CD4-positive, alpha-beta memory T cell (primary cell): ENCODE measurements at places on chromosomes 2 and 18.

DNA sequence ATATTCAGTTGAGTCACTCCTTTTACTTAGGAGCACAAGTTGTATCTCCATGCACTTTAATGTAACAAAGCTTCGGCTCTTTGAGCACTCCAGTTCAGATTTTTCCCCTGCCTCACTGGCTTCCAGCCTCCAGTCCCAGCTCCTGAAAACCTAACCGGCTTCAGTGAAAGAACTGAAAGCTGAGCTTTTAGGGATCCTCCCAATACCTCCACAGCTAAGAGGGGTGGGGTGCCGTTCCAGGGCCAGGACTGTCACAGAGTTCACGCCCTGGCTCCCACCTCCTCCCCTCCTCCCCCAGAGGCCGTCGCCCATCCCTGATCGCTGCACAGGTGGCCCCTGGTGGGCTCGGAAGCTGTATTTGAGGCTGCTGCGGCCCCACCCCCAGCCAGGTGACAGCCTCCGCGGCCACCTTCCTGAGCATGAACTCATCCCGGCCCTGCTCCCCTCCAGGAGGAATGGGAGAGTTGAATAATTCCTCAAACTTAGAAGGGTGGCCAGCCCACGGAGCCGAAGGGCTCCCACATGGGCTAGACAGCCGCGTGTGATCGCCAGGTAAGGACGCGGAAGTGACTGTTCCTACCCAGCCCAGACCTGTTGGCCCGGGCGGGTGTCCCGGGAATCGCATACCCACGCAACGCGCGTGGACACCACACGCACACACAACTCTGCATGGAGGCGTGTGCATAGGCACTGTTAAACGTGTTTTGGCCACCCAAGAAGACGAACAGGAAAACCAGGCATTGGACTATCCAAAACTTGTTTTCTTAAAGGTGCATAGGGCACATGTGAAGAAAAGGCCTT is 1.8 kb downstream of the MYO5B start:
- DNase-seq, result no peak

GRCh38 chr2:152406836-152407161 is 71.8 kb downstream of the FMNL2 start:
- DNase-seq, result no peak

DNA sequence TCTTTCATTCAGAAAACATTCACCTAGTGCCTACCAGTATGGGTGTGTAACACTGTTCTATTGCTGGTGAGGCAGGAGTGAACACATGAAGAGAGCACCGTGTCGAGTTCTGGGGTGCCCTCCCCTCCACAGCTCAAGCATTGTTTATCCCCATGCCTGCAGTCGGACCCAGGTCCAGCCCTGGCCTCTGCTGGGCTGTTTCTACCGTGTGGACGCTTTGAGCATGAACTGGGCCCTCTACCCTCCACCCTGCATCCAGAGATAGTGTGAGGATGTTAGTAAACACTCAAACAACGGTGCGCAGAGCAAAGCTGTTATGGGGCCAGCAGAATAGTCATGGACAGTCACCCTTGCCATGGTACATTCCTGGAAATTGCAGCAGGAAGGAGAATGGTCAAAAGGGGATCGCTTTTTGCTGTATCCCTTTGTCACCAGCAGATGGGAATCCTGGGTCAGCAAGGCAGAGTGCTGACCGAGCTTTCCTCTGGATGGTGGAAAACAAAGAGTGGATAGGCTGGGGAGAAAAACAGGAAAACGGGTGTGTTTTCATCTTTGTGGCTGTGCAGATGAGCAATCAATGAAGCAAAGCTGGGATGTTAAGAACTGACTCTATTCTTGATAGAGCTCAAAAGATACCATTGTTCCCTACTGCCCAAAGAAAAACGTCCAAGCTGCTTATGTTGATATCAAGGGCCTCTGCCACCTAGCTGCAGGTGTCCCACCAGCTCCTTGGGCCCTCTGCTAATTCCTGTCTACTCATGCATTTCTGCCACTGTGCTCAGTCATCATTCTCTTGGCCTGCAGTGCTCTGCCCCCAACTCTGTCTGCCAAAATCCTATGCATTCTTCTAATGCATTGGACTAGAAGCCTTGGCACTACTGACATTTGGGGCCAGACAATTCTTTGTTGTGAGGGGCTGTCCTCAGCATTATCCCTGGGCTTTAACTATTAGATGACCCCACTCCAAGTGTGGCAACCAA is 38.7 kb downstream of the REEP1 start:
- no peak for DNase-seq

- DNase-seq, result no peak
These were observed 76.7 kb upstream of the DTNA start for GRCh38 chr18:34633368-34633767.

- DNase-seq, result no peak
These were observed 3.7 kb upstream of the NRP2 start for GRCh38 chr2:205678541-205679142.

GRCh38 chr18:46397174-46397573 is 259.8 kb downstream of the LOXHD1 start:
- no peak for DNase-seq

GRCh38 chr2:27042985-27043634 is 8.4 kb upstream of the AGBL5 start:
- DNase-seq, result no peak

DNA sequence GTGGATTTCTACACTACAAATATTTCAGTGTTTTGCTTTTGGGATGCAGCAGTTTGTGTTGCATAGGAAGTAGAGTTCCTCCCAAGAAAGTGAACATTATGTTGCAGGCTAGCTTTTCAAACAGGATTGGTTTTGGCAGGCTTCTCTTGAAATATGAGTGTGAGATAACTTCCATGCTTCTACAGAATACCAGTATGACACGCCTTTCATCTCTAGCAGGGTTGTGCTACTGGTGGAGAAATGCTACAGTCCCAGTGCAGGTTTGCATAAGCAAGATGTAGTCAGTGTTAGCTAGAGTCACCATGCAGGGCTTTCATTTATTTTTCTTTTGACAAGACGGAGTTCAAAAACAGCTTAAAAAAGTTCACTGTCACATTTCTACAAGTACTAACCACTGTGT is 17.1 kb upstream of the CAVIN2 start:
- DNase-seq, result no peak

- no peak for DNase-seq
These were observed 222.0 kb downstream of the ZNF516 start for GRCh38 chr18:76273036-76273545.

- DNase-seq, result no peak
These were observed 6.2 kb downstream of the HAUS1 start for GRCh38 chr18:46110406-46110805.

- no peak for DNase-seq
These were observed 322.1 kb upstream of the CHAC2 start for GRCh38 chr2:53445383-53446070.

DNA sequence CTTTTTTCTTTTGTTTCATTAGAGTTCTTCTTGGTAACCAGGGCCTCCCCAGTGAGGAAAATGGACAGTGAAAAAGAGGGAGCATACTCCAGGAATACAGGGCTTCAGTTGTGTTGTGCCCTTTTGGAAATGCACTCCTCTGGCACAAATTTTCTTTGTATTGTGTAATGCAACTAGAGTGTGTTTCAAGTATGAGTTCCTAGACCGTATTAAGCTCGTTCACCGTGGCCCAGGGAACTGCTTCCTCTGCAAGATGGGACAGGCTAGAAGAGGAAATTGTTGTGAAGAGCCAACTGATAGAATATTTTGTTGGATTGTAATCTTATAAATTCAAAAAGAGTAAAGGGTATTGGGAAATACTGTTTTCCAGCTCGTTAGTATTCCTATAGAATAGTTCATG is 137.2 kb upstream of the TTC39C start:
- DNase-seq, result no peak

GRCh38 chr2:160510617-160511016 is 17.0 kb upstream of the RBMS1 start:
- DNase-seq, result no peak
